ENCODE measurements at places on chromosomes 6 and 20.

DNA sequence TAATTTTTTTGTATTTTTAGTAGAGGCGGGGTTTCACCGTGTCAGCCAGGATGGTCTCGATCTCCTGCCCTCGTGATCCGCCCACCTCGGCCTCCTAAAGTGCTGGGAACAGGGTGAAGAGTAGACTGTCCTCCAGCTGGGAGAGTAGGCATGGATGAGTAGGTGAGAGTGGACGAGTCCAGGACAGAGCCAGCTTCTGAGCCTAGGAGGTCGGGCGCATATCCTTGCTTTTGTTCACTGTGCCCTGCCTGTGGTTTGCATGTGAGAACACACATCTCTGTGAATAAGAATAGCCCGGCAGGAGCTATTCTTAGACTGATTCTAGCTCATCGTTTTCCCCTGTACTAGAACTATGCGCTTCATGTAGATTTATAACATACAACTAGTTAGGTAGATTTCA lies 78.3 kb downstream of the RPP40 start:
- no peaks in the 10 kb centered on the region for H3K27me3 ChIP-seq
- no peaks in the 10 kb centered on the region for H3K36me3 ChIP-seq
- H3K27ac ChIP-seq: no peak overlapping the region
- peaks cover 5% of the 10 kb centered on the region for H3K4me1 ChIP-seq
- no peak for DNase-seq

DNA sequence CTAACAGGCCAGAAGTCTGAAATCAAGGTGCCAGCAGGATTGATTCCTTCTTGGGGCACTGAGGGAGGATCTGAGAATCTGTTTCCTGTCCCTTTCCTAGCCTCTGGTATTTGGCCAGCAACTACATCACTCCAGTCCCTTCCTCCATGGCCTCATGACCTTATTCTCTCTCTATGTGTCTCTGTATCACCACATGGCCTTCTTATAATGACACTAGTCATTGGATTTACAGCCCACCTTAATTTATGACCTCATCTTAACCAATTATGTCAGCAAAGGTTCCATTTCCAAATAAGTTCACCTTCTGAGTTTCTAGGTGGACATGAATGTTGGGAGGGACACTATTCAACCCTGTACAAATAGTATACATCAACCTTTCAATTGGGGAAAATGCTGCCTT lies 29.3 kb downstream of the SCML4 start:
- no peak overlapping the region for H3K4me3 ChIP-seq
- DNase-seq: no peak
- H3K36me3 ChIP-seq: peaks cover 20% of the 10 kb centered on the region
- peaks cover 43% of the 10 kb centered on the region for H3K4me1 ChIP-seq

- DNase-seq: no peak
- H3K27ac ChIP-seq: no peak overlapping the region
- H3K4me3 ChIP-seq: no peak overlapping the region
- H3K4me1 ChIP-seq: peaks cover 15% of the 10 kb centered on the region
Observed at GRCh38 chr6:46323966-46324622, 153.3 kb upstream of the ENPP5 start.

- no peaks in the 10 kb centered on the region for H3K36me3 ChIP-seq
- DNase-seq: no peak
- H3K27me3 ChIP-seq: no peaks in the 10 kb centered on the region
- no peaks in the 10 kb centered on the region for H3K4me1 ChIP-seq
- no peak overlapping the region for H3K4me3 ChIP-seq
- H3K27ac ChIP-seq: no peak overlapping the region
Observed at GRCh38 chr6:145699462-145699861, 35.9 kb downstream of the EPM2A start.

DNA sequence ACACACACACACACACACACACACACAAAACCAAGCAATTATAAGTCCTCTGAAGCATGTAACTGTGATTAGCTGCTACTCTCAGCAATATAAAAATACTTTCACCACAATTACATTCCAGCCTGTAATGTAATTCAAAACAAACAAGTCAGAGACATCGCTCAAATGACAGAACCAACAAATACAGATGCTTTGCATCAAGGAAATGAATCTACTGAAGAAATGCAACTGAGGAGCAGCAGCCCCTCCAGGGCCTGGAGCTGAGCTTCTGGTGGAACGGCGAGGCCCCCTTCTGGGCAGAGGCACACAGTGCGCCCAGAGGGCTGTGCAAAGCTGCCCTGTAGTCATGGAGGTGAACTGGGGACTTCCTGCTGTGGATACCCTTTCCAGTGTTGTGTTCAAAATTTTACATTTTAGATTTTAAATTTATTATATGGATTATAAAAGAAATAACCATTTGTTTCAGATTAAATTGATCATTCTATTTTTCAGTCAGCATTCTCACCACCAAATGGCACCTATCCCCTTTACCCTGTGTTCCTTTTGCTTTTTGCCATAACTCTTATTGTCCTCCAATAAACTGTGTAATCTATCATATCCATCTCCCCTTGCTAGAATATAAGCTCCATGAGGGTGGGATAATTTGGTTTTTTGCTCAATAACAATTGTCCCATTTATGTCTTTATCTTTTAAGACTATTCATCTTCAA lies 23.2 kb downstream of the ADAT2 start:
- peaks cover 6% of the 10 kb centered on the region for H3K36me3 ChIP-seq
- DNase-seq: peak; percentile 82
- H3K27ac ChIP-seq: peak overlapping the region; percentile 53
- no peak overlapping the region for H3K4me3 ChIP-seq
- H3K4me1 ChIP-seq: no peaks in the 10 kb centered on the region
- H3K27me3 ChIP-seq: no peaks in the 10 kb centered on the region

GRCh38 chr20:49984426-49985153 lies 1.8 kb downstream of the SNAI1 start:
- no peaks in the 10 kb centered on the region for H3K36me3 ChIP-seq
- H3K27ac ChIP-seq: peak overlapping the region; percentile 52
- H3K27me3 ChIP-seq: peaks cover 64% of the 10 kb centered on the region
- no peak overlapping the region for H3K4me3 ChIP-seq
- DNase-seq: no peak
- H3K4me1 ChIP-seq: peaks cover 27% of the 10 kb centered on the region

- no peaks in the 10 kb centered on the region for H3K36me3 ChIP-seq
- no peaks in the 10 kb centered on the region for H3K4me1 ChIP-seq
- H3K27me3 ChIP-seq: peaks cover 10% of the 10 kb centered on the region
- no peak for DNase-seq
- H3K27ac ChIP-seq: no peak overlapping the region
- H3K4me3 ChIP-seq: no peak overlapping the region
Observed at GRCh38 chr20:46720776-46721425, 11.5 kb downstream of the SLC2A10 start.

- H3K27ac ChIP-seq: no peak overlapping the region
- no peak overlapping the region for H3K4me3 ChIP-seq
- no peaks in the 10 kb centered on the region for H3K27me3 ChIP-seq
- DNase-seq: no peak
- no peaks in the 10 kb centered on the region for H3K36me3 ChIP-seq
Observed at GRCh38 chr20:9663423-9663822, 149.0 kb downstream of the LAMP5 start.

GRCh38 chr6:26383624-26384417 lies 913 bp downstream of the BTN2A2 start:
- peak overlapping the region; percentile 2 for H3K27ac ChIP-seq
- DNase-seq: peak; percentile 37
- peaks cover 5% of the 10 kb centered on the region for H3K36me3 ChIP-seq
- peaks cover 34% of the 10 kb centered on the region for H3K4me1 ChIP-seq
- no peaks in the 10 kb centered on the region for H3K27me3 ChIP-seq
- H3K4me3 ChIP-seq: peak overlapping the region; percentile 89

GRCh38 chr20:11012975-11013374 lies 339.2 kb upstream of the JAG1 start:
- no peak overlapping the region for H3K27ac ChIP-seq
- no peaks in the 10 kb centered on the region for H3K36me3 ChIP-seq
- H3K4me3 ChIP-seq: no peak overlapping the region
- no peaks in the 10 kb centered on the region for H3K27me3 ChIP-seq

DNA sequence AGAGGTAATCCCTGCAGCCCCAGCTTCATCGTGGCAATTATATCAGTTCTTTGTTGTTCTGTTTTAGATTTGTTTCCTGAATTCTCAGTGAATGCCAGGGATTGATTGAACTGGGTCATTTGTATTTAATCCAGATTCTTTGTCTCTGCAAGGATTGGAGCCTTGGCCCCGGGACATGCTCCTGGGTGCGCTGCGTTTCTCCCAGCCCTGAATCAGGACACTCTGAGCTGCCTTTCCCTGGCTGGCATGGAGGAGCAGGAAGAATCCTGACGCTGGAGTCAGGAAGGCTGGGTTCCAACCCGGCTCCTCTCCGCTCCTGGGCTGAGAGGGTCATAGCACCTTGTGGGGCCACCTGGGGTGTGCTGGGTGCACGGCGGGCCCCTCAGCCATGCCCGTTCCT lies 545.6 kb downstream of the QKI start:
- H3K27ac ChIP-seq: no peak overlapping the region
- no peak overlapping the region for H3K4me3 ChIP-seq
- no peak for DNase-seq
- peaks cover 4% of the 10 kb centered on the region for H3K27me3 ChIP-seq
- H3K36me3 ChIP-seq: no peaks in the 10 kb centered on the region

DNA sequence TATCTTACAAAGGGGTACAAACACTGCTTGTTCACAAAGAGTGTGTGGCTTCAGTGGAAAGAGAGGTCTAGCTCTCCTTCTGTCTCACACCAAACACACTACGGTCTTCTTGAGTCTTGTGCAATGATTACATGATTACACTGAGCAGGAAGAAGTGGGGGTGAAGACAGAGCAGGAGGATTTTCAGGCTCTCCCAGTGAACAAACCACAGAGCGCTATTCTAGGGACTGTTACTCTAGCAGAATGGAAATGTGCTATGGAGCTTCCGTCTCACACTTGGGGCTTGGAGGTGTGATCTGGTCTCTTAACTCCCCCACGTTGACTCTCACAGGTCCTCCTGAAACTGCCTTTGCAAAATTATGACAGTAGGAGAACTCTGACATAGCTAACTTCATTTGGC lies 203.4 kb downstream of the MYLK4 start:
- no peak for DNase-seq
- H3K4me3 ChIP-seq: no peak overlapping the region
- peaks cover 84% of the 10 kb centered on the region for H3K27me3 ChIP-seq
- H3K27ac ChIP-seq: no peak overlapping the region
- peaks cover 16% of the 10 kb centered on the region for H3K4me1 ChIP-seq
- H3K36me3 ChIP-seq: peaks cover 3% of the 10 kb centered on the region

DNA sequence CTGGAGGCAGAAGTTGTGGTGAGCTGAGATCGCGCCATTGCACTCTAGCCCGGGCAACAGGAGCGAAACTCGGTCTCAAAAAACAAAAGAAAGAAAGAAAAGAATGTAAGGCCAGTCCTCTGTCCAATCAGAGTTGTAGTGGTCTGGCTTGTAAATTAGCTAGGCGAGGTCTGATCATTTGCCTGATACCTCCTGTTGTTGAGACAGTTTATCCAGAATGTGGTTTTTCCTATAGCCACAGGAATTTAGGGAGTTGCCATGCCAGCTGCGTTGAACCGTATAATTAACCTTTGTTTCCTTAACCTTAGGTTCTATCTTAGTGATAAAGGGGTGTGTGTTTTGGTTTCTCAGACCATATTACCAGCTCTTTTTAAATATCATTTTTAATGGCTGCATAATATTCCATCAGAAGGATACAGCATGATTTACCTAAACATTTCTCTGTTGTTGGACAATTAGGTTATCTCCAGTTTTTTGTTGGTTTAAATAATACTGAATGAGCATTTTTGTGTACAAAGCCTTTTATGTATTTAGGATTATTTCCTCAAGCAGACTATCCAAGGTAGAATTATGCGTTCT lies 11.7 kb upstream of the PPARD start:
- peaks cover 38% of the 10 kb centered on the region for H3K36me3 ChIP-seq
- H3K27ac ChIP-seq: no peak overlapping the region
- DNase-seq: no peak
- H3K4me3 ChIP-seq: no peak overlapping the region
- H3K4me1 ChIP-seq: peaks cover 29% of the 10 kb centered on the region

DNA sequence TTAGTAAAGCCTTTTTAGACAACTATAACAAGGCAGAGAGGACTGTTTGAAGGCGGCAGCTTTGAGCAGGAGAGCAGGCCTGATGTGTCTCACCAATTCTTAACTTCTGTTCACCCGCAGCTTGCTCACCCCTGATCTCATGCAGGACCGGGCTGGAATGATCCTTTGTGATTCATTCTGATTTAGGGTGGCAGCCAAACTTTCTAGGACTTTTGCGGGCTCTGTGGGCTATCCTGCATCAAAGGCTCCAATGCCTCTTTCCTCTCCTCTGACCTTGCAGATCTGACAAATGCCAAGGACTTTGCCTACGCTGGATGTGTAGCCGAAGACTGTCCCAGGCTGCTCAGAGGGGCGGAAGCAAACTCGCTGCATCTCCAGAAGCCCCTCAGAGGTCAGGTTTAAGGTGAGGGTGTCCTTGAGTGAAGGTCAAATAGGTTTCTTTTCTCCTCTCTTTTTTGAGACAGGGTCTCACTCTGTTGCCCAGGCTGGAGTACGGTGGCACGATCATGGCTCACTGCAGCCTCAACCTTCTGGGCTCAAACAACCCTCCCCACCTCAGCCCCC lies 72.3 kb downstream of the VEGFA start:
- DNase-seq: no peak
- no peaks in the 10 kb centered on the region for H3K36me3 ChIP-seq
- no peak overlapping the region for H3K27ac ChIP-seq

GRCh38 chr20:16064989-16065707 lies 508.1 kb downstream of the KIF16B start:
- no peaks in the 10 kb centered on the region for H3K27me3 ChIP-seq
- no peak for DNase-seq
- no peaks in the 10 kb centered on the region for H3K36me3 ChIP-seq
- no peak overlapping the region for H3K27ac ChIP-seq
- no peaks in the 10 kb centered on the region for H3K4me1 ChIP-seq
- H3K4me3 ChIP-seq: no peak overlapping the region

- H3K27me3 ChIP-seq: peaks cover 32% of the 10 kb centered on the region
- no peak for DNase-seq
- no peak overlapping the region for H3K27ac ChIP-seq
- H3K4me3 ChIP-seq: no peak overlapping the region
- H3K36me3 ChIP-seq: no peaks in the 10 kb centered on the region
- no peaks in the 10 kb centered on the region for H3K4me1 ChIP-seq
Observed at GRCh38 chr20:21464916-21465315, 48.9 kb downstream of the NKX2-2 start.

GRCh38 chr6:14277405-14277930 lies 159.9 kb downstream of the CD83 start:
- DNase-seq: no peak
- H3K4me1 ChIP-seq: peaks cover 44% of the 10 kb centered on the region
- peak overlapping the region; percentile 34 for H3K4me3 ChIP-seq
- H3K36me3 ChIP-seq: peaks cover 7% of the 10 kb centered on the region
- H3K27me3 ChIP-seq: peaks cover 12% of the 10 kb centered on the region
- peak overlapping the region; percentile 95 for H3K27ac ChIP-seq

GRCh38 chr6:105569706-105570105 lies 166.8 kb upstream of the PREP start:
- peaks cover 26% of the 10 kb centered on the region for H3K27me3 ChIP-seq
- no peak for DNase-seq
- H3K4me1 ChIP-seq: no peaks in the 10 kb centered on the region
- H3K27ac ChIP-seq: no peak overlapping the region

GRCh38 chr6:26452631-26453235 lies 5.0 kb upstream of the BTN2A1 start:
- H3K27me3 ChIP-seq: no peaks in the 10 kb centered on the region
- H3K27ac ChIP-seq: no peak overlapping the region
- no peak for DNase-seq
